Chondrocyte (in vitro differentiated cells): ENCODE measurements at places on chromosomes 3 and 15.

DNA sequence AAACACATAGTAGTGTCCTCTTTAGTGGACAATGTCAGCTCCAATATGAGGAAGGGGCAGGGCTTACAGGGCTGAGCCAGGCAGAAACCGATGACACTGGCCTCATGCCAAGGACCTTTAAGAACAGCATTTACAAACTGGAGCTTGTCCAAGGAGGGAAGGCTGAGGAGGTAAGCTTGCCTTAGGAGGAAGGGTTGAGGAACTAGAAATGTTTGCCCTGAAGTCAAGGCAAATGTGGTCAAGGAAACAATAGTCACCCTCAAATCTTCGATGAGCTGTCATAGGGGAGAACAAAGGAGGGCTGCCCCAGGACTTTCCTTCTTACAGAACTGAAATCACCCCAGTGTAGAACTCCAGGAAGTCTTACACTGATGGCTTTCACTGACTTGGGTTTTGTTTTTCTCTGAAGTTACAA, 136.4 kb downstream of the LIPC start:
- no peak for DNase-seq
- H3K4me1 ChIP-seq: peaks cover 3% of the 10 kb centered on the region
- H3K4me3 ChIP-seq: no peak overlapping the region
- H3K36me3 ChIP-seq: no peaks in the 10 kb centered on the region
- H3K27ac ChIP-seq: no peak overlapping the region
- H3K27me3 ChIP-seq: no peaks in the 10 kb centered on the region

DNA sequence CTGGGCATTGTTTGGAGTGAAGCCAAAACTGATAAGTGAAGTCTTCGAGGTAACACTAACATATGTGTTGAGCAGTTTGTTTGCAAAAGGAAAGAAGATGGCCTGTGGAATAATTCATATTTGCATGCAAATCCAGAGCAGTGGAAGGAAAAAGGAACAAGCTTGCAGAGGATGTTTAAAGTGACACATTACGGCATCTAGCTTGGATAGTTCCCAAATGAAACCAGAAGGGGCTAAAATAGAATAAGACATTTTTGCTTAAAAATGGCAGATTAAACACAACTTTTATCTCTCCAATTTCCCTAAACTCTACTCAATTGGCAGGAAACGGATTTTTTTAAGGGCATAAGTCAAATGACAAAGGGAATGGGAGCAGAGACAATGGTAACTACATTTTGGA, 25.4 kb upstream of the RYK start:
- H3K27me3 ChIP-seq: no peaks in the 10 kb centered on the region
- H3K36me3 ChIP-seq: no peaks in the 10 kb centered on the region
- H3K27ac ChIP-seq: no peak overlapping the region
- no peak overlapping the region for H3K4me3 ChIP-seq
- no peak for DNase-seq
- peaks cover 26% of the 10 kb centered on the region for H3K4me1 ChIP-seq

GRCh38 chr15:40957581-40958051, 4.3 kb downstream of the CHAC1 start:
- H3K4me3 ChIP-seq: peak overlapping the region; percentile 29
- H3K36me3 ChIP-seq: peaks cover 14% of the 10 kb centered on the region
- H3K4me1 ChIP-seq: peaks cover 66% of the 10 kb centered on the region
- no peaks in the 10 kb centered on the region for H3K27me3 ChIP-seq
- H3K27ac ChIP-seq: peak overlapping the region; percentile 72

DNA sequence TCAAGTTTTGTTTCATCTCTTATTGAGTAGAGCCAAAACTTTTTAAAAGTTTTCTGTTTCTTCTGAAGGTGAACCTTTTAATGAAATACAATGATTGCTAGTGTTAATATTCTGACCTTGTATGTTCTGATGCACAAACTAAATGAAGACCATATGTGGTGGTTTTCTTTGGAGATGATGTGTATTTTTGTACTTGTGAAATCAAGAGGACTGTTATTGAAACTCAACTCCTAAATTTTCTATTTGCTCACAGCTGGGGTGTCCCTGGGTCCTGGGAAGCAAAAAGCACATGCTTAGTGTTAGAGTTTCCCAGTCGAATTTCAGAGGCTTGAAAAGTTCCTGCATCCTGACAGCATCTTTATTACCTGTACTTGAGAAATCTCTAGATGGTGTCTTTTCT, 1185.8 kb upstream of the ALCAM start:
- DNase-seq: no peak
- H3K36me3 ChIP-seq: no peaks in the 10 kb centered on the region
- no peak overlapping the region for H3K4me3 ChIP-seq
- H3K27ac ChIP-seq: no peak overlapping the region
- H3K27me3 ChIP-seq: no peaks in the 10 kb centered on the region

- H3K27me3 ChIP-seq: no peaks in the 10 kb centered on the region
- H3K4me1 ChIP-seq: peaks cover 21% of the 10 kb centered on the region
- H3K36me3 ChIP-seq: no peaks in the 10 kb centered on the region
- DNase-seq: no peak
- no peak overlapping the region for H3K4me3 ChIP-seq
- H3K27ac ChIP-seq: no peak overlapping the region
These were observed 59.7 kb upstream of the MAGI1 start for GRCh38 chr3:66098436-66098835.

DNA sequence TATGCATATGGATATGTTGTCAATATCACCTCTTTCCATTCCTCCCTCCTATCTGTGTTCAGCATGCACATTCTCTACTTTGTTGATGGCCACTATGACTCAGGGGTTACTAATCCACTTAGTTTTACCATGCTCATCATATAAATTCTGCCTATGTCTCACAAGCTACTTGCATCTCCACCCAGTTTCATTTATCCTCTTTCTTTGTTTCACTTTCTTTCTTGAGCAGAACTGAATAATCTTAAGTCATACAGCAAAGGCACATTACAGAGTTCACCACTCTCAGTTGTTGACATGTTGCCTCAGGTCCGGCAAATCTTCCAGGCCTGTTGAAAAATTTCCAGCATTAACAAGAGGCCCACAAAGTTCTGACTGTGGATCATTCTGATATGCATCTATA, 71.5 kb downstream of the SSR3 start:
- DNase-seq: no peak
- H3K27ac ChIP-seq: peak overlapping the region; percentile 74
- peaks cover 40% of the 10 kb centered on the region for H3K4me1 ChIP-seq
- H3K36me3 ChIP-seq: no peaks in the 10 kb centered on the region

DNA sequence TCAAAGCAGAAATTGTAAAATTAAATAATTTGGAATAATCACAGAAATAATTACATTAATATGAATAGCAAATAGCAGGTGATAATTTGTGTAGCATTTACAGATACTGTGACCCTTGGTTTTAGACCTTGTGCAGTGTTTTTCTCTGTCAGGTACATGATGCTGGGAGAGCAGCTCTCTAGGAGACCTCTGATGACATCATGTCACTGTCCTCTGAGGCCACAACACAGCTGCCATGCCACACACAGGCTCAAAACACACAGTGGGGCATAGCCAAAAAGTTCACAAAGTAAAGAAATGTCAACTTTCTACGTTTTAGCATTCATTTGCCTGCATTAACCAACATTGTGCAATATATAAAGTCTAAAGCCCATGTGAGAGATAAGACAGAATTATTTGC, 71.8 kb upstream of the ZBTB20 start:
- H3K4me3 ChIP-seq: no peak overlapping the region
- no peaks in the 10 kb centered on the region for H3K27me3 ChIP-seq
- H3K36me3 ChIP-seq: peaks cover 1% of the 10 kb centered on the region
- no peak for DNase-seq
- no peak overlapping the region for H3K27ac ChIP-seq
- peaks cover 15% of the 10 kb centered on the region for H3K4me1 ChIP-seq

GRCh38 chr3:186002884-186003472, 65.2 kb upstream of the TRA2B start:
- H3K36me3 ChIP-seq: no peaks in the 10 kb centered on the region
- no peak overlapping the region for H3K4me3 ChIP-seq
- no peak for DNase-seq
- H3K27me3 ChIP-seq: peaks cover 15% of the 10 kb centered on the region

GRCh38 chr3:31220431-31220830, 312.3 kb upstream of the STT3B start:
- H3K4me3 ChIP-seq: no peak overlapping the region
- H3K4me1 ChIP-seq: no peaks in the 10 kb centered on the region
- H3K27ac ChIP-seq: no peak overlapping the region
- H3K36me3 ChIP-seq: no peaks in the 10 kb centered on the region
- no peaks in the 10 kb centered on the region for H3K27me3 ChIP-seq

DNA sequence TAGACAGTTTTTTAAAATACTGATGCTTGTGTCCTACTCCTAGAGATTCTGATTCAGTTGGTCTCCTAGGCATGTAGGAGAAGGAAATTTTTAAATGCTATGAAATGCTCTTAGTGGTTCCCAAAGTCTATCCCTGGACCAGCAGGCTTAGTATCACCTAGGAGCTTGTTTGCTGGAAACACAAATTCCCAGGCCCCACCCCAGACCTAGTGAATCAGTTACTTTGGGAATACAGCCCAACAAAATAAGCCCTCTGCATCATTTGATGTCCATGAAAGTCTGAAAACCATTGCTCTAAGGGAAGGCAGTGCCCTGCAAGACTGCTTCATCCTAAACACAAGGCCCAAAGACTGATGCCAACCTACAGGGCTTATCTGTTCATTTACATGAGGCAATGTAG, 36.3 kb downstream of the CCNL1 start:
- H3K36me3 ChIP-seq: no peaks in the 10 kb centered on the region
- no peak overlapping the region for H3K27ac ChIP-seq
- no peak for DNase-seq
- H3K4me1 ChIP-seq: peaks cover 46% of the 10 kb centered on the region

GRCh38 chr3:136788154-136788553, 30.8 kb upstream of the SLC35G2 start:
- no peaks in the 10 kb centered on the region for H3K36me3 ChIP-seq
- no peak overlapping the region for H3K27ac ChIP-seq
- H3K4me1 ChIP-seq: peaks cover 25% of the 10 kb centered on the region
- no peaks in the 10 kb centered on the region for H3K27me3 ChIP-seq
- DNase-seq: no peak

- peak overlapping the region; percentile 23 for H3K4me3 ChIP-seq
- no peak for DNase-seq
- peak overlapping the region; percentile 80 for H3K27ac ChIP-seq
- H3K27me3 ChIP-seq: no peaks in the 10 kb centered on the region
- H3K4me1 ChIP-seq: peaks cover 23% of the 10 kb centered on the region
- peaks cover 4% of the 10 kb centered on the region for H3K36me3 ChIP-seq
These were observed 47.4 kb upstream of the ZBTB20 start for GRCh38 chr3:115194476-115194875.

DNA sequence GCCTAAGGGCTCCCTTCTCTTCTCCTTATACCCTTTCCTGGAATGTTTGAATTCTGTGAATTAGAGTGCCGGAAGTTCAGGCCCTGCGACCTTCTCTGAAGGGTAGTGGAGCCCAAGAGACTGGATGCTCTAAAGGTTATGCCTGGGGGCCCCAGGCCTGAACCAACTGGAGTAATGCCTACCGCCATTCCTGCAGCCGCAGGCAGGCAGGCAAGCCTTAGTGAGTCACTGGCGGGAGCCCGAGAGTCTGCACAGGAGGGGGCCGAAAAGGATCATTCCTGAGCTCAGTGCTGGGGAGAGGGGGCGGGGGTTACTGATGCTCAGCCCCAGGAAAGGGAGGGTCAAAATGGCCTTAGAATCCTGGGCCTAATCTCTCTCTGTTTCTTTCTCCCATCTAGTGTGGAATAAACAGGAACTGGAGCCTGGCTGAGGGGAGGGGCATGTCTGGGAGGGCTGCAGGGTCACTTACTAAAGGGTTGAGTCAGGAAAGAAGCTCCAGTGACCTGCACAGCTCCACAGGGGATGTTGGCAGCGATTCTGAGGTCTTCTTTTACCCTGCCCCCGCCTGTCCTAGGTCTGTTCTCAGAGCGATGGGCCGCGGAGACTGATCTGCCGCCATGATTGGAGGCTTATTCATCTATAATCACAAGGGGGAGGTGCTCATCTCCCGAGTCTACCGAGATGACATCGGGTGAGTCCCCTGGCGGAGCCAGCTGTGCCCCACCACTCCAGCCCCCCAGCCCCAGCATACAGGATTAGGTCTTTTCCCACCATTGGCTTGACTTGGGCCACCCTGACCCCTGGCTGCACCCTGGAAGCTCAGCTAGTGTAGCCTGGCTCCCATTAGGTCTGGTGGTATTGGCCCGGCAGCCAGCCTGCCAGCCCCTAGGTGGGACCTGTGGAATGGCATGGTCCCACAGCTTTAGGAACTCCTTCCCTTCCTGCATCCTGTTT, 2.0 kb downstream of the AP2M1 start:
- peaks cover 58% of the 10 kb centered on the region for H3K4me1 ChIP-seq
- H3K27me3 ChIP-seq: no peaks in the 10 kb centered on the region
- H3K36me3 ChIP-seq: peaks cover 32% of the 10 kb centered on the region
- H3K27ac ChIP-seq: peak overlapping the region; percentile 95
- peak overlapping the region; percentile 95 for H3K4me3 ChIP-seq

GRCh38 chr3:69082805-69083204, 1.9 kb upstream of the ARL6IP5 start:
- peaks cover 78% of the 10 kb centered on the region for H3K4me1 ChIP-seq
- H3K27ac ChIP-seq: peak overlapping the region; percentile 95
- no peak for DNase-seq

GRCh38 chr3:98325055-98325454, 28.6 kb upstream of the OR5K4 start:
- no peak for DNase-seq
- H3K36me3 ChIP-seq: no peaks in the 10 kb centered on the region
- no peak overlapping the region for H3K4me3 ChIP-seq
- no peak overlapping the region for H3K27ac ChIP-seq

DNA sequence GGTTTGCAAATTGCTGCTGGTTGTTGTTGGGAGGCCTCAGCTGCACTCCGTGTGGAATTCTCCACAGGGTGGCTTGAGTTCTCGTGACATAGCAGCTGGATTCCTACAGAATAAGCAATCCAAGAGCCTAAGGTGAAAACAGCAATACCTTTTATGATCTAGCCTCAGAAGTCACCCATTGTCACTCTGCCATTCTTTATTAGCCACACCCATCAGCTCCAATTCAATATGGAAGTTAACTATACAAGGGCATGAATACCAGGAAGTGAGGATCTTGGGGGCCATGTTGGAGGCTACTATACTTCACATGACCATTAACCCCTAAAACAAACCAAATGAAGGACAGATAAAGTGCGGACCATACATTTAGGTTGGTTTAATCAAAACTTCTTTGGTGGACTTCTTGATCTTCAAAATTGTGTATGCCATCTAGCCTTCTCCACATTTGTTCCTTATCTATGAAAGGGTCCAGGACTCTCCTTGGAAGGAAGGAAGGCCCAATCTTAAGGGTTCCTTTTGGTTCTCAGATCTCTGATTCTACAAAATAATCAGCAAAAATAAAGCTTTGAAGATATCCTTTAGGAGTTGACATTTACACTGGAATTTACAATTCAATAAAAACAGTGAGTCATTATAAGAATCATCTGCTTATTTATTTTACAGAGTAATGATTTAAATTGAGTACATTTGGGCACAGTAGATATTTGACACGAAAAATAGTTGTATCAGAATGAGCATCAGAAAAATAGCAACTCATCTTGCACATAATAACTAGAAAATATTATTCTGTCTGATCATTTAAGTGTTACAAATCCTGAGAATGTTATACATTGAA, 21.5 kb downstream of the CIAO2A start:
- H3K27me3 ChIP-seq: no peaks in the 10 kb centered on the region
- H3K4me3 ChIP-seq: no peak overlapping the region
- H3K4me1 ChIP-seq: peaks cover 25% of the 10 kb centered on the region

GRCh38 chr3:187642861-187643260, 27.3 kb downstream of the SST start:
- H3K27me3 ChIP-seq: peaks cover 50% of the 10 kb centered on the region
- no peaks in the 10 kb centered on the region for H3K4me1 ChIP-seq
- H3K4me3 ChIP-seq: no peak overlapping the region
- no peak overlapping the region for H3K27ac ChIP-seq
- no peaks in the 10 kb centered on the region for H3K36me3 ChIP-seq
